SJCRH30 (cell line): ENCODE measurements at places on chromosomes 7 and 10. TPM values are rescaled to one million over a fixed set of nuclear protein-coding genes. Genes with fewer than 3 reads are reported as not detected.

IFIT1B gene
- total RNA-seq, result not detected in 2 replicates

DNA sequence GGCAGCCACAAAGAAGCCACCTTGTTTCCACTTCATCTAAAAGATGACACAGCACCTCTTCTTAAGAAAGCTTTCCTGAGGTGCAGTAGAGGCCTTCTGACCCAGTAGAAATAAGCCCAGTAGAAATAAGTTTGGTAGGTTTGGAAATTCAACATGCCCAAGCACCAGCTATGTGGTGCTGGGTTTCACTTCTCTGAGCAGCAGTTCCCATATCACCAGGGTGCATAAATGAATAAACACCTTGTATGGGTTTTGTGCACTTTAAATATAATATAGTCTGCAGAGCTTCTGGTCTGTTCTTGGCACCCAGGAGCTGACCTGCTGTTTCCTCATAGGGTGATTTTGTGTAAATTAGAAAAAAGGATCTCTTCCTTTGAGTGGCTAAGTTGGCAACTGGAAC is 492.4 kb upstream of the SORCS1 start:
- DNase-seq, result no peak

- DNase-seq, result peak; percentile 42
Measured at GRCh38 chr10:42926843-42927242, 144.2 kb downstream of the BMS1 start.

- DNase-seq, result no peak
Measured at GRCh38 chr7:78642751-78643150, 810.7 kb downstream of the MAGI2 start.

DNA sequence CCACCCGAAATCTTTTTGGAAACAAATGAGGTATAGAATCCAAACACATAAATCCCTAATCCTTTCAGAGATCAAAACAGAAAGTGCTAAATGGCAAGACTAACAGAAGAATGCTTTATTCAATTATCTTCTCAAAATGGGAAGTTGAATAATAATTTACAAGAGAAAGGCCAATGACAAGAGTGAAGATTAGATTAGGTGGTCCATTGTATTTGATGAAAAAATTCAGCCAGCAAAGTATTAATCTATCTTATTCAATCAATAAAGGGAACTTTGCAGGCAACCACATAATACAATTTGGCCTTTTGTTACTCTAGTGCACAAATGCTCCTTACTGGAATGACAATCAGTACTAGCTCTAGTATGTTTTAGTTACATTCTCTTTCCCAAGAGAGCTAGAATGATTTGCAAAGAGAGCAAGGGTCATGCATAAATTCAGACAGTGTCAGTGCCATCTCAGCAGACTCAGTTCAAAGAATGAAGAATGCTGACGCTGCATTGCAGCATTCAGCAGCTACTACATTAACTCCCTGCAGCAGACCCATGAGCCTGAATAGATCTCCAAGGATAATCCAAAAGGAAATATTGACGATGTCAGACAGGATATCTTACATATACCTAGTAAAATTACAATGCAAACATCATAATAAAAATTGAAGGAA is 131.8 kb downstream of the ANK3 start:
- DNase-seq, result no peak

DNA sequence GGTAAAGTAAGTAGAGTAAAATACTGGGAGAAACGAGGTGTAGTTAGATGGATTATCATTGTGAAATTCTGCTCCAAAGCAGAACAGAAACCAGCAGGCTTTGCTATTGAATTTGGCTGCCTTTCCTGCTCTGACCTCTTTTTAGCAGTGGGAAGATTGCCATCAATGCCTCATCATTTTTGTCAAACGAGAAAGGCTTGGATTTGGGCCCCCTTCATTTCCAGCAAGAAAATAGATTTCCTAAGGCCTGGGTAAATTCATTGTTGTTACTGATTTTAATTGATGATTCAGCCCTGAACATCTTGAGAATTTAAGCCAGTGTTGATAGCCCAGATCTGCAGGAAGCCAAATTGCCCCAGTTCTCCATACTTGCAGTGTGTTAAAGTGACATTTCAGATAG is 35.2 kb upstream of the ASAH2 start:
- DNase-seq, result no peak

DNA sequence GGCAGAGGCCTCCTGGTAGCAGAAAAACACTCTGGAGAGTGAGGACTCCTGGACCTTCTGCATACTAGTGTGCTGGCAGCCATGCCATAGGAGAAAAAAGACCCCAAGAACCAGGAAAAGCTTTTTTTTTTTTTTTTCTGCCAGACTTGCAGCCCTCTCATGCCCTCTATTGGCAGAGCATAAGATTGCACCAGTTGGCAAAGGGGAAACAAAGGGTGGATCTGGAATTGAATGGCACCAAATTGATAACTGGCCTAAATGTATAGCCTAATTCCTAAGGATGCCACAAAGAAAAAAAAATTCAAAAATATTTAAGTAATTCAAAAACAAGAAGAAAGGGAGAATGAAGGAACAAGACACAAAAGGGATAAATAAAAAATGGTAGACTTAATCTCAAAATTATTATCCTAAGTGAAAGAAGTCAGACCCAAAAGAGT is 112.5 kb upstream of the GHITM start:
- DNase-seq, result peak; percentile 5

DNA sequence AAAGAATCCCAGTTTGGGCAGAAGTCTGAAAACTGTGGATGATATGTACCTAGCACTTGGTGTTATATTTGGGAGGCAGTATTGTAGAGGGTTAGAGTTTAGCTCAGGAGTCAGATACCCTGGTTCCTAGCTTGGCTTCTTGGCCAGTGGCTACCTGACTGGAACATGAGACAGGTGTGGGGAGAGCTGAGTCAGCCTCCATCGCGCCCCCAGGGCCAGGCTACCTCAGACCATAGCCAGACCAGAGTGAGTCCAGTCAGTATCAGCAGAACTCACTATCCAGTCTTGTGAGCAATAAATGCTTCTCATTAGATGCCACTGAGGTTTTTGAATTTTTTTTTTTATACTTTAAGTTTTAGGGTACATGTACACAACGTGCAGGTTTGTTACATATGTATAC is 26.0 kb downstream of the CYP3A5 start:
- DNase-seq, result no peak

SYT15 gene
- total RNA-seq, result 0.08 TPM in 1 of 2 replicates, not detected in the other

GRCh38 chr10:126889421-126889820 is 15.8 kb upstream of the DOCK1 start:
- DNase-seq, result no peak

GRCh38 chr7:78018641-78019446 is 220.3 kb downstream of the PHTF2 start:
- peak; percentile 46 for DNase-seq

- DNase-seq, result no peak
Measured at GRCh38 chr7:157703131-157703530, 366.3 kb downstream of the DNAJB6 start.

DNA sequence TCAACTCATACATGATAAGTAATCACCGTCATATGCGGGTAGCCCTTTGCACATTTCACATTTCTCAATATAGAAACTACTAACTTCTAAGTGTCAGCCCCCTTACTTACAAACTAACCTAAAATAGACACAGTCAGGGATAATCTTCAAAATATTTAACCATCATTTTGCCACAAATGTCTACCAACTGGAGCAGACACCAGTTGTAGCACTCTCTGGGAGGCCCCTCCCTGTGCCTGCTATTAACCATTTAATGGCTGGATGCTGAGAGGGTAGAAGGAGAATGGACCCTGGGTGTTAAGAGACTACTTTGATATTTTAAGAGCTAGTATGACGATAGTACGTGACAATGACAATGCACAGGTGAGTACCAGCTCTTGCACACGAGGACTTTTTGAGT is 116.4 kb downstream of the SORBS1 start:
- DNase-seq, result no peak

DNA sequence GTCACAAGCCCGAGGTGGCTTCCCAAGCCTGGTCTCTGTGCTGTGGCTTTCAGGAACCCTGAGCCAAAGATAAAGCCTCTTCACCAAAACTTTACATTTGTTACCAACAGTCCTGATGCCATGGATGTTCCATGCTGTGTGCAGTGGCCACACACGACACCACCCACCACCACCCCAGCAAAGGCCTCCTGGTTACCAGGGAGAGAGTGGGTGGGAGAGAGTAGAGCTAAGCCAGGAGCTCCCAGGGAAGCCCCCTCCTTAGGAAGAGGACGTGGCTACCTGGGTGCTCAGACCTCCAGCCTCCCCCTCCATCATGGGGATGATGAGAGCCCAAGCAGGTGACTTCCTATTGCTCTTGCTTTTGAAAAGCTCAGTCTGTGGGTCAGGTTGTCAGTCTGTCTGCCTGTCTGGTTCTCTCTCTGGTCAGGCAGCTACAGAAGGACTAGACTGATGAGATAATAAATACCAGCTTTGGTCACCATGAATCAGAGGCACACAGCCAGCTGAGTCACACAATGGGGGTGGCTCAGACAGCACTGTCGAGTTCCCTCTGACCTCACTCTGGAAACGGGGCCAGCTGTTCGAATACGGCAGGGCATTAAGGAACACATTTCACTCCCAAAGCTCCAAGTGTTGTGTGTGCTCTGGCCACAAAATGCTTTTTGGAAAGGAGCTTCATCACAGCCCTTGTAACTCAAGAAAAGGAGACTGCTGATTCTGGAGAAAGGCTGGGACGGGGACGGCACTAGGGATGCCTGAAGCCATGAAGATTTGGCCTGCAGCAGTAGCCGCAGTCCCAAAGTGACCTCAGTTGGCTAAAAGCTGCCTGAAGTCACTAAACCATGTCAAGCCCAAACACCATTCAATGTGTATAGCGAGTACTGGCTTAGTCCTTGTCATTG is 166.0 kb downstream of the FANK1 start:
- DNase-seq, result peak; percentile 91

DNA sequence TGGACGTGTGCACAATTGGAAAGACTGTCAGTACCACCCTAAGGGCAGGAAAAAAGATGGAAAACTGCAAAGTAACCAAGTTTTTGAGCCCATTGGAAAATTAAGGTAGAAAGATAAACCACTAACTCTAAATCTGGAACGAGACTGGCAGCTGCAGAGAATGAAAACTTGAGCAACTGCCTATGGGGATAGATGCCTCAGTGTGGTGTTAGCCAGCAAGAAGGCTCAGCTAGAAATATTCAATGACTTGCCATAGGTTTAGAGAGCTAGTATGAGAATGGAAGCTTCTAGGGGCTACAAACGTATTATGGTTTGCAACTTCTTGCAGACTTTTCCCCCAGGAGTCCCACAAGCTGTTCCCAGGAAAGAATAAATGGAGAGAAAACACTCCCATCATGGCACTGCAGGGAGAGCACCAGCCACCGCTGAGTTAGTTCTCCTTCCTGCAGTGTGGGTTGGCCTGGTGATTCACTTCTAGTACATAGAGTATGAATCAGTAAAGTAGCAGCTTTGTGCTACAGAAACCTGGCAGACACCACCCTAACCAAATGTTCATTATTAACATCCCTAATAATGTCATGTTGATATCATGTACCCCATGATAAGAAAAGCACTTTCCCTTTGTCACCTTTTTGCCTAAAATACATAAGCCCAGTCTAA is 372.4 kb upstream of the VWC2 start:
- no peak for DNase-seq

GRCh38 chr10:94963901-94964300 is 25.4 kb downstream of the CYP2C9 start:
- DNase-seq, result peak; percentile 20

GRCh38 chr7:116552602-116553001 is 27.8 kb downstream of the CAV1 start:
- no peak for DNase-seq

- no peak for DNase-seq
Measured at GRCh38 chr10:22704942-22705341, 9.4 kb downstream of the PIP4K2A start.

- DNase-seq, result no peak
Measured at GRCh38 chr7:7908622-7909145, 59.9 kb upstream of the GLCCI1 start.

ATRNL1 gene
- 23.1 and 26.3 TPM in 2 replicates for total RNA-seq

- DNase-seq, result no peak
Measured at GRCh38 chr7:40329601-40330153, 194.9 kb downstream of the SUGCT start.

GRCh38 chr10:69265521-69265920 is 12.8 kb upstream of the HK1 start:
- no peak for DNase-seq

- no peak for DNase-seq
Measured at GRCh38 chr7:30646154-30646553, 36.1 kb downstream of the CRHR2 start.

DNA sequence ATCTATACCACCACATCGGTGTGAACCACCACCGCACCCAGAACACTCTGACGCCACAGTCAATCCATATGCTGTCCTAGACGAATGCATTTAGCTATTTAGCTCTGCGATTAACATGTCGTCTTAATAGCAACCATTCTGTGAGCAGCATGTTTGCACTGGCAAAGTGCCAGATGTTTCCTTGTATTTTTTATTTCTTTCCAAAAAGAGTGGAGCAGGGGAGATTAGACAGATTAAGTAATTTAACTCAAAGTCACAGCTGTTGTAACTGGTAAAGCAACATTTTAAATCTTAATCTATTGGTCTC is 57.0 kb upstream of the ARL4A start:
- DNase-seq, result no peak

DNA sequence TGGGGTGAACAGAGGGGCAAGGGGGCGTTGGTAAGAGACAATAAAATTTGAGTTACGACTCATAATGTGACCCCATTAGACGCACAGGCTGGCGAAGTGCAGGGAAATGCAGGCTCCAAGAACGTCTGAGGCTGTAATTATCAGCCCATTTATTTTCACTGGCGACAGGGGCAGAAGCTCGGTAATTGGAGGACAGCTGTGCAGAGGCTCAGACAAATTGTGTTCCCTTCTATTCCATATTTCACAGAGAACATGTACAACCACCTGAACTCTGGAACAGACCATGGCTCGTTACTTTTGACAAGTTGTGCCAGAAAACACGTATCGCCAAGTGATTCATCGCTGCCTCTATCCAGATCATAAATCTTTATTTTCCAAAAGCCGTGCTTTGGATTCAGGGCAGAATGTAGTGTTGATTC is 137.3 kb upstream of the FRMD4A start:
- no peak for DNase-seq

DNA sequence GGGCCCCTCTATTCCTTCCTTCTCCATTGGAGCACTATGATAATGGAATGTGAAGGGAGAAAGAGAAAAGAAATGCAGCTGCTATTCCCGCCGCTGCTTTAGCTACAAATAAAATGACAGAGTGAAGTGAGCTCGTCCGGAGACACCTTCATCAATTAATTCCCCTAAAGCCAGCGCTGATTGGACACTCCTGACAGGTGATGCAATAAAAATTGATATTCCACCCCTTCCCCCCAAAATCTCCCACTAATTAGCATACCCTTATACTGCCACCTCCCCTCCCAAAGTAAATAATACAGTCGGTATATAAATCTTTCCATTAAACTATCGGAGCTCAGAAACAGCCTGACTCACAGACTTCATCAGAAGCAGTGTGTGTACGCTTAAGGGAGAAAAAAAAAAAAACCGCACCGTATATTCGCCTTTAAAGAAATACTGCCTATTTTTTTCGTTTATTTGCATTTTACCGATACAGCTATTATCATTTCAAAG is 7.3 kb downstream of the SKIDA1 start:
- peak; percentile 31 for DNase-seq
